ENCODE measurements at places on chromosomes 5 and 9.

DNA sequence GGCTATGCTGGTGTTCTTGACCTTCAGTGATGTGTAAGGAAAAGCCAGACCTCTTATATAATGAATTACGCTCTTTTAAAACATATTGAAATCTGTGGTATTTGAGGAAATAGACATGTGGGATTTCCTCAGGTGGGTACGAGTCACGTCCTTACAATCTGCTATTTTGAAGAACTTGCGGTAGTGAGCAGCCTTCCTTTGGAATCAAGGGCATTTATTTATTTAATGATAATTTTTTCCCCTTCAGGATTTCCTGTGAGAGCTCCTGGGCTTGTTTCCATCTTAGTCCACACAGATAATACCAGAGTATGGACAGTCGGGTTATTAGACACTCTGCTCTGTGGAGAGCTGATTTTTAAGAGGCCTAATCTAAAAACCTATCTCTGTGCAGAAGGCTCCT lies 167.9 kb downstream of the ARHGEF28 start:
- no peak for DNase-seq

DNA sequence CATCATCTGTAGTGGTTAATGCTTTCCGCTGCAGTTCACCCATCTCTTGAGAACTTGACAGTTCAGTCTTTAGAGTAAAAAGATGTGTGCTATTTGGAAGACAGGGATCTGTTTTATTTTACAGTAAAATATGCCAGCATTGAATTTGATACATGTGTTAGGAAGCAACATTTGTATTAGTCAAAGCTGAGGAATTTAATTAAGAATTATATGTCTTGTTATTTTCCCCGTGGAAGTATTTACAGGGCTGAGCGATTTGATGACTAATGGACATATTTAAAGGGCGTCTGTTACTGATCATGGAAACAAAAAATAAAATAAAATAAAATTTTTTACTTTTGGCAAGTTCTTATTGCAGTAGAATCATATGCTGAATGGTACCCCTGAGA lies 101.3 kb downstream of the PAM start:
- no peak for DNase-seq

GRCh38 chr9:123568691-123569688 lies 213.0 kb downstream of the CRB2 start:
- DNase-seq = no peak

DNA sequence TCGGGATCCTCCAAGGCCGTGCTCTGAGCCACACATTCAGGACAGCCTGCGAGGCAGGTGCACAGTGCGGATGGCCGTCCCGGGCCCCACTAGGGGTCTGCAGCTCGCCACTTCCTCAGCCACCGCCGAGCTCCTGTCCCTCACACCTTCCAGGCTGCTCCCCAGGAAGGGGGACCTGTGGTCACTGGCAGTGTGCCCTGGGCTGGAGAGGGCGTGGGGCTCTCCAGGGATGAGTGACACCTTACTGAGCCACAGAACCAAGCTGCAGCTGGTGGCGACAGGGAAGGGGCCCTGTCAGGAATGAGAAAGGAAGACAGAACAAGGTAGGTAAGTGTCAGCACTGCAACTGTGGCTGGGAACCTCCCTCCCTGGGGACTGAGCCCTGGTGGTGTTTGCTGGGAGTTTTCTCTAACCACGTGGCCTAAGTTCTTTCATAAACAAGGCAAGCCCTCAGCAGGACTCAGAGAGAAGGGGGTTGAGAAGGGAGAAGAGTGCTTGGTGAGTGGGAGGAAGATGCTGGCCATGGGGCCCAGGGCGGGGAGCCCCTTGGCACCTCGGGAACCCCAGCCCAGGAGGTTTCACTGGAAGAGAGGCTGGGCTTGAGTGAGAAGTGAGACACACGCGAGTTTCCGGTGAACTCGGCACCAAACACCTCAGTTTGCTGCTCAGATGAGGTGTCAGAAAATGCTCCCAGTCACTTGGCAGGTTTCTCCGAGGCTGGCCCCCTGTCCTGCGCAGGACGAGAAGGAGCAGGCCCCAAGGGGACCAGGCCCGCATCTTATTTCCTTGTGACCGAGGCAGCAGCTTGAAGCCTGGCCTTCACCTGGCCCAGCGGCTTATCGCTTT lies 5.2 kb downstream of the IL13 start:
- no peak for DNase-seq

- no peak for DNase-seq
These were observed 323.9 kb downstream of the TMEM161B start for GRCh38 chr5:87944553-87945285.

GRCh38 chr5:91443761-91444467 lies 60.8 kb upstream of the ARRDC3 start:
- DNase-seq = no peak

DNA sequence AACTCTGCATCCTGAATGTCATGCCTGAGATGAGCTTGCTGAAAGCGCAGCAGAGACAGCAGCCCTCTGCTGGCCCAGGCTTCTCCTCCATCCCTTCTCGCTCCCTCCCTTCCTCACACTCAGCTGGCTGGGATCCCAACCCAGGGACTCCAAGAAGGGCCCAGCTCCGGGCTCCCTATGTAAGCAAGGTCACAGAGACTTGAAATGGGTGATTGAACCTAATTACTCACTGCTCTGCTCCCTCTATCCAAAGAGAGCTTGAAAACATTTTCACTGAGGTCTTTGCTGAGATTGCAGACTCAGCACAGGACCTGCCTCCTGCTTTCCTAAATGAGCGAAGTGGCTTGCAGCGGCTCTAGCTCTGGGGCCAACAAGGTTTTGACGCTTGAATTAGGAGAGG lies 42.8 kb downstream of the RAPGEF1 start:
- DNase-seq = no peak

GRCh38 chr9:37424204-37424685 lies 1.7 kb downstream of the GRHPR start:
- DNase-seq = no peak

DNA sequence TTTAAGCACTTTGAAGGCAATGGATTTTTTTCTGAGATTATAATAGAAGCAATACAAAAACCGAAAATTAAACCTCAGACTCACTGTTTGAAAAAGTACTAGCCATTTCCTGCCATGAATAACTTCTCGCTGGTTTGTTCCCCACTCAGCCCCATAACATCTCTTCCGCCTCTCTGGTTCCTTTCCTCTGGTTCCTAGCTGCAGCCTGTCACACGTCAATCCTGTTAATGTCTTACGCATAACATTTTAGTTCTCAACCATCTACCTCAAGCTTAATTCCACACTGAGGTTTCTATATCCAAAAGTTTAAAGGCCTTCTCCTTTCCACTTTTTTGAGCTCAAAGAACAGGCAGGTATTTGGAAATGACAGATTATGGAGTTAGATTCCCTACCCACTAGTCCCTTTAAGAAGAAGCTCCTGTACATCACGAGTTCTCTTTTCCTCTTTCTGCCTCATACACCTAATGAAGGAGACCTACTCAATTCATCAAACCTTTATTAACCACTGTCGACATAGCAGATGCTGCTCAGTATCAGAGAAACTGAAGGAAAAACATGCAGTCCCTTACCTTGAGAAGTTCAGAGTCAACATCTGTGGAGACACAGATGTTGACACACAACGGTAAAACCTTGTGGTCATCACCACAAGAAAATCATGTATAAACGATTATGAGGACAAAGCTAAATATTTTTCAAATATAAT lies 243.0 kb upstream of the PTGER4 start:
- no peak for DNase-seq

DNA sequence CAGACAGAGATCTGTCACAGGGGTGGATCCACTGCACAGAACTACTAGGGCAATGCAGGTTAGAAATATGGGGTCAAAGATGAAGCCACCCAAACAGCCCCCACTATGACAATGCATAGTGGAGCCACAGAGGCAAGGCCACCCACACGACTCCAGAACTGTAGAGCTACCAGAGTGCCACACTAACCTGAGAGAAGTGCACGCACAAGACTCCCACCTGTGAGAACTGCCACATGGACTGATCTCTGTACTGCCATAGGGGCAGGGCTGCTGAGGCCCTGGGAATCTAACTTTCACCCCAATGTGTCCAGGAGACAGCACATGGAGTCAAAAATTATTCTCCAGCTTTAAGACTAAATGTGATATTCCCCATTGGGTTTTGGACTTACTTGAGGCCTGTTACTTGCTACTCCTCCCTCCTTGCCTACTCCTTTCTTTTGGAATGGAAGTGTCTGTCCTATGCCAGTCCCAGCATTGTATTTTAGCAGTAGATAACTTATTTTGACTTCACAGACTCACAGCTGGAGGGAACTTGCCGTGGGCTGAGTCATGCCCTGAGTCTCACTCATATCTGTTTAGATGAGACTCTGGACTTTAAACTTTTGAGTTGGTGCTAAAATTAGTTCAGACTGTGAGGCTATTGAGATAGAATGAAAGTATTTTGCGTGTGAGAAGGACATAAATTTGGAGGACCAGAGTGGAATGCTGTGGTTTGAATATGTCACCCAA lies 853.3 kb downstream of the MAT2B start:
- no peak for DNase-seq

GRCh38 chr9:98678244-98678842 lies 30.4 kb downstream of the GABBR2 start:
- DNase-seq = no peak

GRCh38 chr9:125889112-125889475 lies 141.9 kb downstream of the PBX3 start:
- no peak for DNase-seq

DNA sequence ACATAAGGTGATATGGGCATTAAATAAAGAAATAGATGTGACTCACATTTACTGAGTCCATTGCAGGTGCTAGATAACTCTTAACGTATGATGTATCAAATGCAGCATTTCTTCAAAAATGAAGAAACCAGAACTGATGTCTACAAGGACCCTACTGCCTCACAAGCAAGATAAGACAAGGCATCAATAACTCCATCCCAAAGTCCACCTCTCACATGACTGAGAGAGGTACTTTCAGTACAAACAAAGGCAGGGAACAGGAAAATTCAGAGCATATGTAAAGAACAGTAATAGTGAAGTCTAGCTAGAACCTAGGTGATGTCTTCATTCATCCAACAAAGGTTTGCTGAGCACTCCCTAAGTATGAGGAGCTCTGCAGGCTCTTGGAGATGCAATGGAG lies 54.7 kb downstream of the KLHL3 start:
- DNase-seq = no peak

DNA sequence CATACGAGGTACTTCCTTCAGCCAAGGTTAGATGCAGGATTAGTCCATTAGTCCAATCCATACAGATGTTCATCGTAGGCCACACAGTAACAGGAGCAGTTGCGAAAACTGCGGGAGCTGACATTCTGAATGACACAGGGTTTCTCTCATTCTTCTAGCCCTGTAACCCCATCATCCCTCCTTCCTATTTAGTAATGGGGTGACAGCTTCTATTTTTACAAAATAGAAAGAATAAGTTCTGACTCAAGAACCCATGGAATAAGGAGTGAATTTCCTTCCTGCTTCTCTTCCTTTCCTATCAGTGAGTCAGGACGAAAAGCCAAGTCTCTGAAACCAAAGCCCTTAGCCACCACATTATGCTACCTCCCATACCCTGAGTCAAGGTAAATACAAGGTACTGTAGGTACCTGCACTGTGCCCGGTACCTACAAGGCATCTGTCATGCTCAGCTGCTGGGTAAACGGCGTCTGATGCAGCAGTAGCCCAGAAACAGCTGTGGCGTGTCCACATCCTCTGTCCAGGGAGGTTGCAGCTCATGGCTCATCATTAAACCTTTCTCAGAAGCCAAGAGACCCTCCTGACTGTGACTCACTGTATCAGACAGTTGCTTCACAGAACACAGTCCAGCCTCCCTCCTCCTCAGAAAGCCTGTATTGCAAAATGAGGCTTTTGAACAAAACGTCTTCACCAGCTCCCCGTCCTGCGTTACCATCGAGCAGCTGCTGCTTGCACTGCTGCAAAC lies 84.2 kb downstream of the ESM1 start:
- DNase-seq = no peak

GRCh38 chr5:55306641-55307382 lies 682 bp downstream of the DHX29 start:
- DNase-seq = no peak

- no peak for DNase-seq
These were observed 94.4 kb downstream of the MACROH2A1 start for GRCh38 chr5:135304352-135305221.

GRCh38 chr9:69049094-69049493 lies 13.5 kb downstream of the FXN start:
- no peak for DNase-seq

DNA sequence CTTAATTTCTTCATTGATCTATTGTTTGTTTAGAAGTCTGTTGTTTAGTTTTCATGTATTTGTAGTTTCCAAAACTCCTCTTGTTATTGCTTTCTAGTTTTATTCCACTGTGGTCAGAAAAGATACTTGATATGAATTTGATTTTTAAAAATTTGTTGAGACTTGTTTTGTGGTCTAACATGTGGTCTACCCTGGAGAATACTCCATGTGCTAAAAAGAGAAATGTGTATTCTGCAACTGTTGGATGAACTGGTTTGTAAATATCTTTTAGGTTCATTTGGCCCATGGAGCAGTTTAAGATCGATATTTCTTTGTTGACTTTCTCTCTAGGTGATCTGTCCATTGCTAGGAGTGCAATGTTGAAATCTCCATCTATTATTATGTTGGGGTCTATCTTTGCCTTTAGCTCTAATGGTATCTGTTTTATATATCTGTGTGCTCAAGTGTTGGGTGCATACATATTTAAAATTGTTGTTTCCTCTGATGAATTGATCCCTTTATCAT lies 150.6 kb upstream of the ATP10B start:
- no peak for DNase-seq

DNA sequence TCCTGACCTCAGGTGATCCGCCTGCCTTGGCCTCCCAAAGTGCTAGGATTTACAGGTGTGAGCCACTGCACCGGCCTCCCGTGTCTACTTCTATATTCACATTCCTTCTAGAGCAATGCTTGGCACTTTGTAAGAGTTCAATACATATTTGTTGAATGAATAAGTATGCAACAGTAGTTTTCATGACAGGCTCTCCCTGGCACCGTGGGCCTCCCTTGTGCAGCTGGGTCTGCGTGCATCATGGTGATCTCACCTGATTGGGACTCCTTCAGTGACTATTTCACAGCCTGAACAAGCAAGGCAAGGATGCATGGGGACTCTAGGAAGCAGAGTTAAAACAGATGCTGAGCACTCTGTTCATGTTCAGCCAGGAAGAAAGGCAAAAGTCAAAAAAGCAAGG lies 6.8 kb upstream of the ZBTB34 start:
- no peak for DNase-seq
